ENCODE measurements at places on chromosomes 6 and 20. TPM values are rescaled to one million over a fixed set of nuclear protein-coding genes. Genes with fewer than 3 reads are reported as not detected.

DNA sequence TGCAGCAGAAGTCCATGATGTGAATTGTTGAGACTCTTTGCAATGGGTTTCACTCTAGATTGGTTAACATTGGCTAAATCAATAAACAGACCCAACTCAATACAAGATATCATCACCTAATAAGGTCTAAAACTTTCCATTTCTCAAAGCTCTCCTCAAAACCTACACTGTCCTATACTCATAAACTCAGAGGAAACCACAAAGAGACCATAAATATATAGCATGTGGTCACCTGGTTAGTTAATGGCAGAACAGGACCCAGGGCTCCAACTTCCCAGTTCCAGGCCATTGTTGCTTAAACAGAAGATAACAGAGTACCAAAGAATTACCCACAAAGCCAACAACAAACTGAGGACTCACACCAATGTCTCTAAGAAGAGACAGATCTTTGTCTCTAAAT lies 12.0 kb downstream of the RTN4IP1 start:
- no peaks in the 10 kb centered on the region for H3K27me3 ChIP-seq
- peaks cover 7% of the 10 kb centered on the region for H3K36me3 ChIP-seq
- H3K4me1 ChIP-seq, result no peaks in the 10 kb centered on the region
- H3K27ac ChIP-seq, result no peak overlapping the region
- H3K4me3 ChIP-seq, result no peak overlapping the region

Gene HSPA12B
- total RNA-seq, result 6.5 TPM

DNA sequence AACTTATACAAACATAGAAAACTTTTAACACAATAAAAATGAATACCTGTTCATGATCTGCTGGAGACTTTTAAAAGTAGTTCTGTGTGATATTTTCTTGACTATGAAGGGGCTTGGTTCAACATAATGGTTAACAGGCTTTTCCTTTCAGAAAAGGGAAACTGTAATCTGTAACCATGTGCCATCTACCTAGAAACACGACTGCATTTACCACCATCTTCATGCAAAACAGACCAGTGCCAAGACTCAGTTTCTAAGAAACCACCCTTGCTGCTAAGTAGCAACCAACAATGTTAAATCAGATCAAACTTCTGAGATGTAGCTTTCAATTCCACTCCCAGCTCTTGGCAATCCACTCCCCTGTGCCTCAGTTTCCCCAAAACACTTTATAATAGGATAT lies 15.7 kb downstream of the STAU1 start:
- DNase-seq, result no peak
- no peaks in the 10 kb centered on the region for H3K36me3 ChIP-seq
- H3K27me3 ChIP-seq, result no peaks in the 10 kb centered on the region
- peaks cover 30% of the 10 kb centered on the region for H3K4me1 ChIP-seq

Gene GPR63
- 3.4 TPM for total RNA-seq

- no peak for DNase-seq
- H3K4me1 ChIP-seq, result no peaks in the 10 kb centered on the region
- H3K27me3 ChIP-seq, result no peaks in the 10 kb centered on the region
- H3K36me3 ChIP-seq, result no peaks in the 10 kb centered on the region
Observed at GRCh38 chr20:11092151-11092550, 418.4 kb upstream of the JAG1 start.

Measured in thoracic aorta (tissue), 2 donors.